ENCODE measurements at places on chromosomes 1 and 21. TPM values are rescaled to one million over a fixed set of nuclear protein-coding genes. Genes with fewer than 3 reads are reported as not detected.

Gene ZBTB37
- total RNA-seq = 9.7 TPM

Gene SLC25A24
- total RNA-seq = 20.4 TPM

Gene ENTREP3
- 1.4 TPM for total RNA-seq

Gene SLAMF9
- 0.28 TPM for total RNA-seq

Gene S100A2
- total RNA-seq = 3.6 TPM

Gene GJA8
- not detected for total RNA-seq

Gene GUCA2A
- total RNA-seq = not detected

Gene OR2T35
- not detected for total RNA-seq

Gene VHLL
- 0.28 TPM for total RNA-seq

Gene TAL1
- not detected for total RNA-seq

Gene CD84
- total RNA-seq = not detected

Gene CFHR1
- not detected for total RNA-seq

Gene FCGR3B
- total RNA-seq = not detected

Gene LCE1C
- total RNA-seq = not detected

Gene MYCL
- total RNA-seq = 0.72 TPM

Gene CLDN19
- not detected for total RNA-seq

Gene OR14K1
- total RNA-seq = not detected

Gene LIN28A
- total RNA-seq = not detected

Gene SPAG17
- under 0.01 TPM for total RNA-seq

Gene SLC22A15
- total RNA-seq = under 0.01 TPM

Gene RGS4
- 635 TPM for total RNA-seq

Gene HRNR
- total RNA-seq = not detected

Gene KRTAP19-1
- not detected for total RNA-seq

Gene CFAP45
- total RNA-seq = 0.72 TPM

Gene FALEC
- not detected for total RNA-seq

Gene PADI1
- total RNA-seq = not detected

Gene PEX14
- total RNA-seq = 8.9 TPM

Gene SNX7
- 24.4 TPM for total RNA-seq

Gene TRPM2
- total RNA-seq = not detected

Gene NIBAN1
- 10.3 TPM for total RNA-seq

Gene ARHGEF16
- not detected for total RNA-seq

Gene MR1
- 5.0 TPM for total RNA-seq

Gene OR10R2
- total RNA-seq = not detected

Gene LCE7A
- total RNA-seq = not detected

Gene FAM229A
- 0.36 TPM for total RNA-seq
